ENCODE measurements at places on chromosomes 12 and 14.

DNA sequence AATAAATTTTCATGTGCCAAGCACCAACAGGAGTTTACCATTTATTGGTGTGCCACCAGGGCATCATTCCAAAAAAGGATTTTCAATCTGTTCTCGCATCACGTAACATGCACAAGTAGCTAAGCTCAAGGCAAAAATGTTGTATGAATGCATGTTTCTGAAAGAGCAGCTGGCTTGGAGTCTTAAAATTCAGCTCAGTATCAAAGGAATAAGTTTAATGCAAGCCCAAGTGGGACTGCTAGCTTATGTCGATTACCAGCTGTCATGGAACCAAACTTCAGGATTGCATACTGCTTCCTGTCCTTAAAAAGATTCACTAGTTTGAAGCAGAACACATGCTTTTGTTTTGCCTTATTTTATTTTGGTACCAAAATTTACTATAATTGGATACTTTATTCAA lies 437.0 kb downstream of the FSCB start:
- no peak for DNase-seq

DNA sequence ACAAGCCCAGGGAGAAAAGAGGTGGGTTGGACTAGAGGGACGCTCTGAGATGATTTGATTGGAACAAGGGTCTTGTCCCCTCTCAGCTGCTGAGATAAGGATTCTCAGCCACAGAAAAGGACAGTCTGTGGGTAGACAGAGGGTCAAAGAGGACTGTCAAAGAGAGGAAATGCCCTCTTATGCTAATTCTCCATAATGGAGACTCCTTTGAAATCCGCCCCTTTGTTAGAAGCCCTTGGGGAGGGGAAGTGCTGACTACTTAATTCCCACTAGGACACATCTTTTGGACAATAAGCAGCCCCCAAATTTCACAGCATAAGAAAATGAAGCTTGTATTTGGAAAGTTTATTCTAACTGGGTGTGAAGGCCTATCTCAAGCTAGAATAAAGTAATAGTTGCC lies 176.6 kb downstream of the KTN1 start:
- no peak for DNase-seq

DNA sequence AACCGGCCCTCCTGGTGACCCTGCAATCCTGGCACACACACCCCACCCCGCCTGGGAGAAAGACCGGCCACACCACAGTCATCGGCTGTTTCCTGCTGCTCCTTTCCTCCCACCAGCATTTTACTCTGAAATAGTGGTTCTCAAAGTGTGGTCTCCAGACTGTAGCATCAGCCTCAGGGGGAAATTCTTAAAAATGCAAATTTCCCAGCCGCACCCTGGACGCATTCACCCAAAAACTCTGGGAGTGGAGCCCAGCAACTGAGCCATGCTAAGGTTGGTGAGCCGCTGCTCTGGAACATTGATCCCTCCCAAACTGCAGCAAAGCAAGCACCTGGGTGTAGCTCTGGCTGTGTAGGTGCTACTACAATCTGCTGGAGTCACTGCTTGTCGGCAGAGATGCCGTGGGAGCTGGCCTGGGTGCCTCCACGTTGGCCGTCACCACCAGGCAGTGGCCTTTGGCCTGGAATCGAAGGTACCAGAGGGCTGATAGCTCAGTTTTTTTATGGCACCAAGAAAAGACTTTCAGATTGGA lies 38.4 kb upstream of the BCL2L14 start:
- no peak for DNase-seq

- DNase-seq, result no peak
Measured at GRCh38 chr12:71552728-71553501, 110.7 kb downstream of the ZFC3H1 start.

DNA sequence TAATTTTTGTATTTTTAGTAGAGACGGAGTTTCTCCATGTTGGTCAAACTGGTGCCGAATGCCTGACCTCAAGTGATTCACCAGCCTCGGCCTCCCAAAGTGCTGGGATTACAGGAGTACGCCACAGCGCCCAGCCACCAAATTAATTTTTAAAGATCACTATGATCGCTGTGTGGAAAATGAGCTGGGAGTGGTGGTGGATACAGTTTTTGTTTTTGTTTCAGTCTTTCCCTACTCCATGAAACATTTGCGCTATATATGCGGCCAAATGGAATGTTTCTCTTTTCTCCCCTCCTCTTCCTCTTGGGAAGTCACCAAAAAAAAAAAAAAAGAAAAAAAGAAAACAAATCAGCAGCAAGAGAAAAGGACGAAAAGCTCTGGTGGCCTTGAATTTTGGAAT lies 20.8 kb upstream of the P2RX4 start:
- DNase-seq, result no peak

- DNase-seq, result no peak
Measured at GRCh38 chr14:24401810-24402702, 3.3 kb downstream of the NYNRIN start.

DNA sequence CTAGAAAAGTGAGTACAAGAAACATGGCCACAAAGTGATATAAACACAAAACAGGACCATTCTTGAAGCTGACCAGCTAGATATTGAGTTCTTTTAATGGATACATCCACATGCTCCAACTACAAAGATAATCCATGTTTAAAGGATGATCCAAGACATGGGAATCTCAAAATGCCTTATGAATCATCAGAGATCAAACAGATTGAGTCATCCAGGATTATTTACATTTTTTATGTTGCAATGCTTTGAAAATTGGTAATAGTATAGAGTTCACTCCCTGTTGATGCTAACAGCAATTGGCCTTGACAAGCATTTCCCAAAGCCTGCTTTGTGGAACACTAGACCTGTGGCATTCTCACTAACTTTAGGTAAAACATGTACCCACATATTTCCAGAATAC lies 293.0 kb upstream of the TBX3 start:
- DNase-seq, result peak; percentile 61

GRCh38 chr12:53343969-53344368 lies 7.8 kb upstream of the SP7 start:
- no peak for DNase-seq

DNA sequence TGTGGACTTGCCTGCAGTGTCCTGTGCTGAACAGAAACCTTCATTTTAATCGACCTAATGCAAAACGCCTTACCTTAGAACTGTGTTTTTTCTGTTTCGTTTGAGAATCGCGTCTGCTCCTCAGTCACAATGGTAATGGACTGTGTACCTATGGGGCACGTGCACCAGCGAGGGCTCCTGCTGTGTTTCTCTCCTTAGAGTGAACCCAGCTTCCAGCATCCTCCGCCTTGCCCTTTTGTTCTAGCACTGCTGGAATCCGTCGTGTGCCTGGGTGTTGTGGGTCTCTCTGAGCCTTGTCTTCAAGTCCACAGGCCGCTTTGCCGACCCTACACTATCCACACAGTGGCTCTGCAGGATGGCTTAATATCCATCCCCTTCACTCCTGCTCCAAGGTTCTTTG lies 3.6 kb downstream of the AMN start:
- DNase-seq, result no peak

DNA sequence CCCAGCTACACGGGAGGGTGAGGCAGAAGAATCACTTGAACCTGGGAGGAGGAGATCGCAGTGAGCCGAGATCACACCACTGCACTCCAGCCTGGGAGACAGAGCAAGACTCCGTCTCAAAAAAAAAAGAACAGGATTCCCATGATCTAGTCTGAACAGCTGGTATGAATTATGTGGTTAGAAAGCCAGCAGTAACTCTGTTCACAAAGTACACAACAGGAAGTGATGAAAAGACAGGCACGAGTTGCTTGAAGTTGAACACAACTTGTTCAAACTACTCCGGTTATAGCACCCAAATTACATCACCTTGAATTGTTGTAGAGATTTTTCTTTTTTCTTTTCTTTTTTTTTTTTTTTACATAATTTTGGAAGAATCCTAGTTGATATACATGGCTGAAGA lies 238.8 kb upstream of the RGS6 start:
- peak; percentile 93 for DNase-seq

- no peak for DNase-seq
Measured at GRCh38 chr12:106307181-106307580, 4.6 kb downstream of the TCP11L2 start.

DNA sequence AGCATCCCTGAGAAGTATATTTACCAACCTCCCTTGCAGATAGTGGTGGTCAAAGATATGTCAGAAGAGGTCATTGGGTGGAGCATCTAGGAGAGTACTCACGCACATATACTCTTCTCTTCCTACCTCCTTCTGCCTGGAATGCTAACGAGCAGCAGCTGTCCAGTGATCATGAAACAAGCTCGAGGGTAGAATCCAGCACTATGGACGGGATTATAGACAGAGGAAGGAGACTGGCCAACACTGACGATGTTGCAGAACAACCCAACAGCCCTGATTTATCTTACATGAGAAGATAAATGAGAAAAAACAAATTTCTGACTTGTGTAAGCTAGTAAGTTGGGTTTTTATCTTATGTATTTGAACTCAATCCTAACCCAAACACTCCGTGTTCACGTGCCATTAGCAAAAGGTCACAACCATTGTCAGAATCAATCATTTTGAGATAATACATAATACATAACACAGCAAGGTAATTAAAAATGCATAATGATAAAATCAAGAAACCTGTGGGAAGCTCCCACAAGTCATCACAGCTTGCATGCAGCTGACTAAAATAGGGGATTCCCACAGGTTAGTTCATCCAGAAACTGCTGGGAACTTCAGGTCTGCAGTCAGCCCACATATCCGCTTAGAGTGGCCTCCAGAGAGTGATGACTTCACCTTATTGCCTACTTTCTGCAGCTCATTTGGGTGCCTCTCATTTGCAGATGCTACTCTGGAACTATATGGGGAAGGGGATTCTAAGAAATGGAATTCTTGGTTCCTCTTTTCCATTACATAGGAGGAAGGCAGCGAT lies 36.3 kb upstream of the STK38L start:
- no peak for DNase-seq

DNA sequence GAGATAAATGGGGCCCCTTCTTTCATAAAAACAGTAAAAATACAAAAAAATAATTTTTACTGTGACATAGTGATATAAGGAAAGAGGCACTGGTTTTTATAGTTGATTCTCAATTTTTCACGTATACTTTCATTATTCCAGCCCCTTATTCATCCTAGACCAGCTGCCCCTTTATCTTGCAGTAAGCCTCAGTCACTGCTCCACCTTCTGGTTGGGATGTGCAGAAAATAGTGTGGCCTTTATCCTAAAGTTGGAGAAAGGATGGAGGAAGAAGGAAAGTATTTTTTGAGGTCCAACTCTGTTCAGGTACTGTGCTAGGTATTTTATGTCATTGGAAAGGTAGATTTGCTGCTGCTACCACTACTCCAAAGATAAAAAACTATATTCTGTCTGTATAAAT lies 172.7 kb downstream of the ANO6 start:
- DNase-seq, result no peak

GRCh38 chr12:26741584-26742227 lies 91.3 kb downstream of the ITPR2 start:
- no peak for DNase-seq

DNA sequence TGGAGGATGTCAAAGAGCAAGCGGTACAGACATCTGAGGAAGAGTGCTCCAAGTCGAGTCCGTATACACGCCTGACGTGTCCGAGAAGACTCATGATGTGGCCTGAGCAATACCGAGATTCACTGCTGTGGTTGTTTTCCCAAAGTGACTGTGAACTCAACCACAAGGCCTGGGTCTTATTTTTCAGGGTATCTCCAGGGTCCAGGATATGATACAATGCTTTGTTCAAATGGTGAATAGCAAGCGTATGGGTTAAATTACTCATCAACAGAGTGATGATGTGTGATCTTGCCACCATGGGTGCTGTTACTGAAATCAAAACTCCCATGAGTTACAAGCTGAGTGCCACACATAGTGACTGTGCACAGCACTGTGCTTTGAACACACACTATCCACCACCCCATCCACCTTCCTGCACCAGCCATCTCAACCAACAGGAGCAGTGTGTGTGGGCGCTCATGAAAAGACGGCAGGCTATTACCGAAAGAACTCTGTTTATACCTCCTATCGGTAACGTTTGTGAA lies 109.6 kb downstream of the BCAT1 start:
- DNase-seq, result no peak

DNA sequence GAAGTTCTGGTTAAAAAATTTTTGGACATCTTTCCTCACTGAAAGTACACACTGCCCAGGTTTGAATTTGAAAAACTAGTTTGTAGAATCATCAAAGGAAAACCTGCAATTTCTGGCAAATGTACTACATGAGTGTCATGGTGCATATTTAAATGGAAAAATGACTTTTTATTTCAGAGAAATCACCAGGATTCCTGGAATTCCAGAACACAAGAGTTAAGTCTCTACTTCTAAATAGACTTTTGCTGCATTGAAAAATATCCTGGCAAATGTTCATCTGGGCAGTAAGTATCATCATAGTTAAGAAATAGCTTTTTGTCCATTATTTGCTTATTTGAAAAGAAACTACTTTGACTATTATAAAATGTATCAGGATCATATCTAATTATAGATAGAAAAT lies 275.1 kb downstream of the PRKD1 start:
- DNase-seq, result no peak

- DNase-seq, result no peak
Measured at GRCh38 chr12:131164096-131164872, 210.6 kb downstream of the ADGRD1 start.

GRCh38 chr14:102906616-102907302 lies 15.7 kb upstream of the AMN start:
- DNase-seq, result no peak

DNA sequence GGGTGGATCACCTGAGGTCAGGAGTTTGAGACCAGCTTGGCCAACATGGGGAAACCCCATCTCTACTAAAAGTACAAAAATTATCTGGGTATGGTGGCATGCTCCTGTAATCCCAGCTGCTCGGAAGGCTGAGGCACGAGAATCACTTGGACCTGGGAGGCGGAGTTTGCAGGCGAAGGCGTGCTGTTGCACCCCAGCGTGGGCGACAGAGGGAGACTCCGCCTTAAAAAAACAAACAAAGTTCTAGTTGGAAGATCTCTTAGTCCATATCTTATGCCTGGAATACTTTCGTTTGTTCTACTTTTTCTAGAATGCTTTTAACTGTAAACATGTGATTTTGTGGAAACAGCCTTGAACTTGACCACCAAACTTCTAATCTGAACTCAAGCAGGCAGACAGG lies 38.7 kb downstream of the PPHLN1 start:
- DNase-seq, result no peak

DNA sequence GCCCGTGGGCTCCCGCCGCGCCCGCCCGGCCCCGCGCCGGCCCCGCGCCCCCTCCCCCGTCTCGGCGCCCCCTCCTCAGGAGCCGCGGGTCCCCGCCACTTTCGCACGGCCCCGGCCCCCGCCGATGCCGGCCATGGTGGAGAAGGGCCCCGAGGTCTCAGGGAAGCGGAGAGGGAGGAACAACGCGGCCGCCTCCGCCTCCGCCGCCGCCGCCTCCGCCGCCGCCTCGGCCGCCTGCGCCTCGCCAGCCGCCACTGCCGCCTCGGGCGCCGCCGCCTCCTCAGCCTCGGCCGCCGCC lies 263 bp downstream of the RCOR1 start:
- no peak for DNase-seq

- no peak for DNase-seq
Measured at GRCh38 chr12:79267580-79267979, 403.0 kb downstream of the SYT1 start.
